A673 (cell line): ENCODE measurements at places on chromosomes 5 and 9.

DNA sequence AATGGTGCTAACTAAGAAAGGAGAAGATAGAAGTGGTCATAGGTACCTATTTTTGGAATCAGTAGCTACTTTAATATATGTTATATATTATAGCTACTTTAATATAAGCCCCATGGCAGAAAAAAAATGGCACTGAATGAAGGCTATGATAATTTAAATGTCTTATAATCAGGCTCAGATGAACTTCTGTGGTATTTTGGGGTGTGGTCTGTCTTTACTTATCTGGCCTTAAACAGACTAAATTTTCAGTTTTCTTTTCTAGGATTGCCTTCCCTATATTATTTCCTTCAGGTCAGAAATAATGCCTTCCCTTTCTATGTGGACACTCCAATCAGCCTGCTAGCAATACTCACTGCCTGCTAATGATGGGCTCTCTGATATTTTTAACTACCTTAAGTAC lies 292.3 kb downstream of the SLF1 start:
- no peak for DNase-seq

DNA sequence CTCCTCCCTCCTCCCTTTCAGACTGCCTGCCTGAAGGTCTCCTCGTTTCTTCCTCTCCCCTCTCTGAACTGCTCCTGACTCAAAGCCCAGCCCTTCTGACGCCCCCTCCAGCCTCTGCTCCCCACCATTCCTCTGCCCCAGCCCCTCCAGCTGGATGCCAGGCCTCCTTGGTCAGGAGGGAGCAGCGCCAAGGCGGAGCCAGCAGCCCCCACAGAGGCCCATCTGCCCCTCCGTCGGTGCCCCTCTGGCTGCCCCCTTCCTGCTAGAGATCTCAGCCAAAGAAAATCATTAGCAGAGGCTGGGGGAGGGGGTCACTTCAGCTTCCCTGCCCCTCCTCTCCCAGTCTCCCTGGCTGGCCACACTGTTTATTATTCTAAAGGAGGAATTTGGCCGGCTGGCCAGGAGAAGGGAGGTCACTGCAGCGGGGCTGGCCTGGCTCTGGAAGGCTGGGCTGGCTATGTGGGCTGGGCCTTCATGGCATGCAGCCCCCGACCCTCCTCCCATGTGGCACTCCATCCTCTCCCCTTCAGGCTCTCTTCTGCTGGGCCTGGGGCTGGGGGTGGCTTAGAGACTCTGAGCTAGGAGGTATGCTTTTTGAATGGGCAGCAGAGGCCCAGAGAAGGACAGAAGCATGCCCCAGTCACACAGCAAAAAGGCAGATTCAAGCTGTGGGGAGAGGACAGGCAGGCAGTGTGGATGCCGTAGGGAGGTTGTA lies 16.9 kb downstream of the PDGFRB start:
- DNase-seq = no peak

DNA sequence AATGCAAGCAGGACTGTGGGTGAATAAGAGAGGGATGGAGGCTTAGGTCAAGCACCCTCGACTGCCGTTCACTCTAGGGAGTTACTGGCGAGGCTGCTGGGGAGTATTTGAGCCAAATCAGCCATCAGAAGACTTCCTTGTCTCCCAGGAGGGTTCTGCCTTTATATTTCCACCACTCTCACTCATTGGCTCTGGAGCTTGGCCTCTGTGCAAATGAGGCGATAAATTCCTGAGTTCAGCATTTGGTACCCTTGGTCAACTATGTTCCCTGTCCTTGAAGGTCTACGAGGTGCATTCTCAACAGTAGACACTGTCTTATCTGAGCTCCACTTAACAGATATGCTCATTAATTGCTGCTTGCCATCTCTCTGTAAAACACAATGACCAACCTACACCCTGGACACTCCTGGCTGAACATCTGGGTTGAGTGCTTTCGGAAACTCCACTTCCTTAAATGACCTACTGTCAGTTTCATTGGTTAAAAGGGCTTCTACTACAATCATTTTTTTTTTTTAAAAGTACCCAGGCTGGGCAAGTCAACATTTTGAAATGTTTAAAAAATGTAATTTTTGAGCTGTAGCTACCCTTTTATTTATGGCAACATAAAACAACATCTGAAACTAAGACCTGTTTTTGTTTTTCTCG lies 153.2 kb downstream of the NTRK2 start:
- no peak for DNase-seq

DNA sequence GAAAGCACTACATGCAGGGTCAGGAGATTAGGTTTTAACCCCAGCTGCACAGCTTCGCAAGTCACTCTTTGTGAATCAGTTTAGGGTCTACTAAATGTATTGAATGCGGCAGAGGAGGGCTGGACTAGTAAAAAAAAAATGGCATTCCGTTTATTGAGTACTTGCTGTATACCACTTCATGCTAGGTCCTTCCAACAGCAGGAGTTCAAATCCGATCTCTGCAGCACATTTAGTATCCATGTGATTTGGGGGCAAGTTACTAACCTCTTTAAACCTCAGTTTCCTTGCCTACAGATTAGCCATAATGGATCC lies 204.4 kb downstream of the SNCAIP start:
- no peak for DNase-seq

DNA sequence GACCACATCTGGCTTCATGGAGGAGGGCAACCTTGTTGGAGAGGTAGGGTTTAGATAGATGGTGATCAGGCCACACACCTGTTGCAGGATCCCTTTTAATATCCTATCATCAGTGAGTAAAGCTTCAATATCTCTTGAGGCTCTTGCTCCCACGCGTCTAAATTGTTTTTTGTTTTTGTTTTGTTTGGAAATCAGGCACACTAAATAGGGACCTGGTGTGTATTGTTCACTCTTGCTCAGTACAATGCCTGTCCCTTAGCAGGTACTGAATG lies 2.6 kb upstream of the TMEM268 start:
- no peak for DNase-seq

GRCh38 chr5:181197326-181197951 lies 7.6 kb downstream of the TRIM7 start:
- DNase-seq = no peak

GRCh38 chr9:111078391-111079038 lies 40.2 kb upstream of the LPAR1 start:
- DNase-seq = no peak

GRCh38 chr5:132447196-132447595 lies 43.4 kb downstream of the IRF1 start:
- no peak for DNase-seq

DNA sequence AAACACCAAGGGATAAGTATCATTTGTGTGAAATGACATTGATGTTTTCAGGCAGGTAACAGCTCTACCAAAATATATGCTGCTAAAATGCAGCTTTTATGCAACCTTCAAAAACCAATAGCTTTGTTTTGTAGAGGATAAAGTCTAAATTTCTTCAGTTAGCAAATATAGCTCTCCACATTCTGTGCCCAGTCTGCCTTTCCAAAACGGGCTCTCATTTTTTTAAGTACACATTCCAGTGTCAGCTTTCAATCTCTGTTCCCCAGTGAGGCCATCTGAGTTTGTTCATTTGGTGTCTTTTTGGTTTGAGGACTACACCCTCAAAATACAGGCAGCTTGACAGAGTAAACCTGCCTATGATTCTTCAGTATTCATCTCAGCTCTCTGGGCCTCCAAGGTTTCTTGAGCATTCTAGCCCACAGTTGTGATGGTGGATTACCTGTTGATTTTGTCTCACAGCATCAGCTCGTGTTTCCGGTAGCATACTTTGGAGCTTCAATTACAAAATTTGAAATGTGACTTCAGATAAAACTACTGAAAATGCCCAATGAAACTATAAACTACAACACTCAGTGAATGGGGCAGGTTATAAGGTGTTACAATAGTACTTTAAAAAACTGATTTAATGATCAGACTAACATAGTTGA lies 55.7 kb downstream of the NR3C1 start:
- DNase-seq = no peak

DNA sequence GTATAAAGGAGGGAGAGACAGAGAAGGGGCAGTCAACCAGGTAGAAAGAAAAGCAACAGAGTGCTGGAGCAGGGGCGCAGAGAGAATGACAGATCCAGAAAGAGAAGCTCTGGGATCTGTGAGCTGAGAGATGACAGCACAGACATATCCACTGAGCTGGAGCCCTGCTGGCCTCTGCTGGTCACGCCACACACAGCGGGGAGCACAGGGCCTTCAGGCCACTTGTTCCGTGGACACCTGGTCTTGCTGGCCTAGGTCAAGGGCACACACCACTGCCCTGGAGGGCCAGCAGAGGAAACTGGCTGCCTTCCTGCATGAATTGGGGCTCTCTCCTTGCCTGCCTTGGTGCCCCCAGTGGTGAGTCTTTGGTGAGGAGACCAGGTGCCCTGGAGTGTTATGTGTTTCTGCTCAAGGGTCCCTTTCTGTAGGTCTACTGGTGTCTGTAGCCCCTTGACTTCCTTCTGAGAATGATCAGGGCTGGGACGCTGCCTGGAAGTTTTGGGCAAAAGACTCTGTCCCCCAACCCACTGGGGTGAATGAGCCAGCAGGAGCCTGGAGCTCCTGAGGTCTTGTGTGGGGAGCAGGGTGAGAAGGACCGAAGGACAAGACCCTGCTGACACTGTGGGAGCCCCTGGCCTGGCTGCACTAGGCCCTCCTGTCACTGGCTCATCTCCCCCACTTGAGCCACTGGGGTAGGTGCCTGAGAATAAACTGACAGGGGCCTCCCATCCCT lies 59.2 kb upstream of the ADAMTS2 start:
- DNase-seq = no peak

DNA sequence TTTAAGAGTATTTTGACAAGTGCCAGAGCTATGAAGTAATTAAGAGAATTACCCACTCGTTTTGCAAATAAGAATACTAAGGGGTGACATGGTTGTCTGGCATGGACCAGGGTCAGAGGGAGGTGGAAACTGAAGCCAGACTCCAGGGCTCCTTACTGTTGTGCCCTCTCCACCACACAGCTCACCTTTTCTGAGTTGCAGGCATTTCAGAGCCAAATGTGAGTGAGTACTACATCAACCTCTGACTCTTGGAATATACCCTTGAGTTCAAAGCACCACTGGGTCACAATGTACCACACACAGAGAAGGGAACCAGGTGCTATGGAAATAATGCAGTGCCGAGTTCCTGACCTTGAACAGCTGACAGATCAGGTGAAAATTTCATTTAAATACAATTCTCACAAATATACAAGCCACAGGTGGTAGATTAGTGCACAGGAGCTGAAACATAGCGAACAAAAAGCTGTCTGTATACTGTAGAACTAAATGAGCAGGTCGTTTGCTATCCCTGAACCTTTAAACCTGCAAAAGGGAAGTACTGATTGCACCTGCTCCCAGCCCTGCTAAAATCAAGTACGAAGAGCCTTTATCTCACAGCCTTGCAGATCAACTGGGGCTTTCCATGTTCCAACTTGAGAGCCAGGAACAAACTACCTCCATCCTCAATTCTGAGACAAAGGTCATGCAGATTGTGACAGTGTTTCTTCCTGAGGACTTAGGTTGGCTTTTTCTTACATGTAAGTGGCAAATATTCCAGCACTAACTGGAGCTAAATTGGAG lies 57.0 kb downstream of the GOLM1 start:
- no peak for DNase-seq

- DNase-seq = no peak
These were observed 17.6 kb downstream of the TSPAN17 start for GRCh38 chr5:176664886-176665285.

- no peak for DNase-seq
These were observed 365.0 kb downstream of the MAT2B start for GRCh38 chr5:163870441-163870840.

DNA sequence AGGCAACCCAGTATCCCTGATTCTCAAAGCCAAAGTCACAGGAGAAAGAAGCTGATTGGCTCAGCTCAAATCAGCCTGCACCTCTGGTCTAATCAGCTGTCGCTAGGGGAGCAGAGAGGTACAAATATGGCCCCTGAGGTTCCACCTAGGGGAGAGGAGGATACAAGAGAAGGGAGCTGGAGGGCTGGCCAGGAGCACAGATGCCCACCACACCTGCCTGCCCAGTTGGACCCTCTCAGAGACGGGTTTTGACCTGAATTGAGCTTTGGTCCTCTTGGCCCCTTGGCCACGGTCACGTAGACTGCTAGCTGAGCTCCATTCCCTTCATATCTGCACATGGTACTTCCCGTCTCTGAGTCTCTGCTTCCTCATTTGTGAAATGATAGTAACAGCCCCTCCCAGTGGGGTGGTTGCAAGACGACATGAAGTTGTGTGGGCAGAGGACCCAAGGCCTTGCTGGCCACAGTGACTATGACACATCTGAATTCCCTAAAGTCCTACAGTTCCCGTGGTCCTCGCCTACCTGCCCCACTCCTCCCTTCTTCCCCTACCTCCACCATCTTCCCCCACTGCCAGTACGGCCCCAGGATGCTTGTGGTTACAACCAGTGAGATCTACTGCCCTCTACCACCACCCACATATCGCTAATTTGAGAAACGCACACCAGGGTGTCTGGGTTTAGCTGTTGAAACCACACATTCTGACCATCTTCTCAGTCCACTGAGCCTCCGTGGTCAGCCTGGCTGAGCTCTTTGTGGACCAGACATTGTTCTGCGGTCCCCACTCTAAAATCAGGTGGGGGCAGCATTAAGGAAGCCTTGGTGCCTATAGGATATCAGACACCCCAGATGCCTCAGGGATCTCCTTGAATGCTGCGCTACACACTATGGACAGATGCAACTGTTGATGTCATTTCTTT lies 60.3 kb upstream of the NEK6 start:
- no peak for DNase-seq

DNA sequence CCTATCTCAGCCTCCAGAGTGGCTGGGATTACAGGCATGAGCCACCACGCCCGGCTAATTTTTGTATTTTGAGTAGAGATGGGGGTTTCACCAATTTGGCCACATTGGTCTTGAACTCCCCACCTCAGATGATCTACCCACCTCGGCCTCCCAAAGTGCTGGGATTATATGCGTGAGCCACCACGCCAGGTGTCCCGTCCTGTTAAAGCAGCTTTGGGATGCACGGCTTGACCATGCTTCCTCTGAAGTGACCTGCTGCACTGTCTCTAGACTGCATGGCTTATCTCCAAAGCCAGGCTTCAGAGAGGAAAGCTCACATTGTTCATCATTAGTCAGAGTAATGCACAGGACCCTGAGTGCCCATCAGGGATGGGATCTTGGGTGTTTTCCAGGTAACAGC lies 45.4 kb downstream of the SEMA4D start:
- DNase-seq = no peak

DNA sequence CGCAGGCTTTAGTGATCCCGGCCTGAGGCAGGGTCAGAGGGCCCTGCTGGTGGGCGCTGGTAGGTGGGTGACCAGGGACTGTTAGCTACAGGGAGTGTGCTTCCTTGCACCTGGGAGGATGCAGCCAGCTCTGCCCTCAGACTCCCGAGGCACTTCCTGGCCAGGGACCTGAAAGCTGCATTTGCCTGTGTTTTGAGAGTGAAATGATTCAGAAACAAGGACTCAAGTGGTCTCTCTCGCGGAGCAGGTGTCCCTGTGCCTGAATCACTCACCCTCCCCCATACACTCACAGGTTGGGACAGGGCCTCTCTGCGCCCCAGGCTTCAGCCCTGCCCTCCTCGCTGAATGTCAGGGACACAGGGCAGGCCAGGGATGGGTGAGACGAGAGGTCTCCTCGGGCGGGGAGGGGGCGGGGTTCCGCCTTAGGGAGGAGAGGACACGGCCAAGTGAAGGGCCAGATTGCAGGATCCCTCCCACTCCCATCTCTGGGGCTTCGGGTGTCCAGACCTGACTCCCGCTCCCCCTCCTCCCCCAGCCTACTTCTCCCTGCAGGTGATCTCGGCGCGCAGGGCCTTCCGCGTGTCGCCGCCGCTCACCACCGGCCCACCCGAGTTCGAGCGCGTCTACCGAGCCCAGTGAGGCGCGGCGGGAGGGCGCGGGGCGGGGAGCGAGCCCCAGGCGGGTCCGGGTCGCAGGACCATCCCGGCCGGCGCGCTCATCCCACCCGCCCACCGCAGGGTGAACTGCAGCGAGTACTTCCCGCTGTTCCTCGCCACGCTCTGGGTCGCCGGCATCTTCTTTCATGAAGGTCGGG lies 1.5 kb downstream of the LTC4S start:
- DNase-seq = no peak

GRCh38 chr5:27612161-27612560 lies 573.8 kb upstream of the CDH9 start:
- no peak for DNase-seq
